Posterior cingulate gyrus (tissue), 11 donors: ENCODE measurements at places on chromosomes 3 and 15.

- no peak for DNase-seq
Observed at GRCh38 chr15:89035150-89035549, 53.1 kb upstream of the ABHD2 start.

DNA sequence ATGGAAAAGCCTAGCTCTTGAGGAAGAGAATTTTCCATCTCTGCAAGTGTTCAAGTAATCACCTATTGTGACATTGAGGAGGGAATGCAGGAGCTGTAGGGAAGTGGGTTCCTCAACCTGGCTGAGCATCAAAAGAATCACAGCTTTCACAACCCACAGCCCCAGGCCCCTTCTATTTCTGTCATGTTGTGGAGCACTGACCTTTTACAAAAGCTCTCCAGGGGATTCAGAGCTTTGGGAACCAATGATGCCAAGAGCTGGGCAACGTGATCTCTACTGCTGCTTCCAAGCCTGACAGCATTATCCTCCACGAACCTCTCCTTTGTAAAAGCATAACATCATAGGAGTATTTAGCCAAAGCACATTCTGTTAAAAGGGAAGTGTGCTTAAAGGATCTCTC lies 231.1 kb downstream of the ADAMTS9 start:
- no peak for DNase-seq

GRCh38 chr3:23668430-23668904 lies 137.3 kb upstream of the UBE2E1 start:
- DNase-seq: no peak

DNA sequence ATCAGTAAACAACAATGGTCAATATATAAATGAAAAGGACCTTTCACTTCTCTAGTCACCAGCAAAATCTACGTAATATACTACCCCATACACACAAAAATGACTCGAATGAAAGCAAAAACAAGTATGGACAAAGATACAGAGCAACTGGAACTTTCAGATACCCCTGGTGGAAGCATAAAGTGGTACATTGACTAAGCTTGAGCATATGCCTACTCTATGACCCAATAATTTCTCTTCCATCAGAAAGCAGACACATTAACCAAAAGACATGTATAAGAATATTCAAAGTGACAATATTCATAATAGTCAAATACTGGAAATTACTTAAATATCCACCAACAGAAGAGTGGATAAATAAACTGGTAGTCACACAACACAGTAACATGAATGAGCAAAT lies 86.0 kb downstream of the EFL1 start:
- DNase-seq: no peak

- no peak for DNase-seq
Observed at GRCh38 chr15:69298697-69299441, at the start of gene PAQR5. TSS of gene PAQR5 (plus strand) at chr15:69298912. CDS start at chr15:69360081, 61,169 bp downstream.

DNA sequence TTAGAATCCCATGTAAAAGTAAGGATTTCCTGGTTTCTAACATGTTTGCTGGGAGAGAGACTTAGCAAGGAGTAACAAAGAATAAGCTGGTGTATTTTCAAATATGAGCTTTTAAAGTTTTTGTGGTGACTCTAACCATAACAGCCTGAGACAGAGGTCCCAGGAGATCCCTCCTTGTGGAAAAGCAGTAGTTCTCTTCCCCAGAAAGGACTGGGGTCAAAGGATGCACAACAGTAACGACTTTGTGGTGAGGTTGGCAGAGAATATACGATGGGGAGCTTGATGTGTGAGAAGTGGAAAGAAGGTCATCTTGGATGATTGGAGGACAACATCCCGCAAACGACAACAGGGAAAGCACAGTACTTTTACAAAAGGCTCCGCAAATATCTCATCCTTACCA lies 38.2 kb downstream of the ABHD5 start:
- DNase-seq: no peak

DNA sequence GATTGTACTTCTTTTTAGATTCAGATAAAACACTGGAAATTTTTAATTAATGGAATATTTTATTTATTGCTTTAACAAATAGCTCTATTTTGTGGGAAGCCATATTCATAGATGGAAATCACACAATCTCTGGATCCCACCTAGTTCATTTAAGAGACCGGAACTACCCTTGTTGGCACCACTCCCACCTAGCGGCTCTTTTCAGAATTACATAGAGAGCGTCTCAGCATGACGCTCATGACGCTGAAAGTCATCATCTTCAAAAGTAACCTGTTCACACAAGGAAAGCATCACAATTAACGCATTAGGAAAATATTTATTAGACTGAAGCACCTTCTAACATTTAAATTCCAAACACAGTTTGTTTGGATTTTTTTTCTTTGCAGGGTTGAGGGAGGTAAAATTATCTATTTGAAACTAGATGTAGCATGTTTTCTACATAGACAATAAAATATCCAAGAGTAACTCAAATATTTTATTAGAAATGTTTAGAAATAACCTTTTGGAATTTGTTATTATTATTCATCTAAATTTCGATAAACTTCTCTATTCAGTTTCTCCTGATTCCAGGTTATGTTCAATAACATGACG lies 214.9 kb upstream of the ARRDC4 start:
- no peak for DNase-seq

DNA sequence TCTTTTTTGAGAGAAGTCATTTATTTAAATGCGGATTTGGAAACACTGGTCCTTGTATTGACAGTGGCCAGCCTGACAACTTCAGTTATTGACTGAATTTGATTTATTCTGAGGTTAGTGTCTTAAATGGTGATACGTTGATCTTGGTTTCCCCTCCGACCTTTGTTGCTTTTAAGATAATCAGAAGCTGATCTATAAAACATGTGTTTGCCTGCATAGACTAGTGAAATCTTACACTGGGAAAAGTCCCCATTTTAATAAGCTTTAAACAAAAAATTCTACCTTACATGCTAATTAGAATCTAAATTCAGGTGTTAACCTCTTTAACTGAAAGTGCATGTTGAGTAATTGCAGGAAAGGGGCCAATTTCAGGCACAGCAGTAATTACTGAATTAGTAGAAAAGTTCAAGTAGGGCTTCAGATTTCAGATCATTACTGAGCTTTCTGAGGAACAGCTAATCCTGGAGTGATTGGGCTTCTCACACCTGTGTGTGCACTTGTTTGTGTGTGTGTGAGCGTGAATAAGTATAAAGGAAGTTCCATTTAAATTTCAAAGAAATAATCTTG lies 221.4 kb downstream of the SOX2 start:
- DNase-seq: no peak

GRCh38 chr3:111336511-111336910 lies 205.5 kb upstream of the CD96 start:
- no peak for DNase-seq

DNA sequence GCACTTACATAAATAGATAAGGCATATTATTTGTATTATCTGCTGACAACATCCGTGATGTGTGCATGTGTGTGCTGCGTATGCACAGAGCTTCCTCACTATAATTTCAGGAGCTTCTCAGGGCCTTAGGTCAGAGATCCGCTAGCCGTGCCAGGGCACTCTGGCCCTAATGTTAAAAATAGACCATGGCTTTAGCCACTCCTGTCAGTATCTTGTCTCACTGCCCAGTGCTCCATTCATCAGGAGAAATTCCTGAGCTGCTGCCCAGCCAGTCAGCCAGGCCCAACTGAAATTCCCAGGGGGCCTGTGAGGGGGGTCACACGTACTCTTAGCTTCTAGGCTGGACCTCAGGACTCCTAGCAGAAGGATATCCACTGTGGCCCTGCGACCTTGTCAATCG lies 70.0 kb upstream of the ABHD2 start:
- no peak for DNase-seq

DNA sequence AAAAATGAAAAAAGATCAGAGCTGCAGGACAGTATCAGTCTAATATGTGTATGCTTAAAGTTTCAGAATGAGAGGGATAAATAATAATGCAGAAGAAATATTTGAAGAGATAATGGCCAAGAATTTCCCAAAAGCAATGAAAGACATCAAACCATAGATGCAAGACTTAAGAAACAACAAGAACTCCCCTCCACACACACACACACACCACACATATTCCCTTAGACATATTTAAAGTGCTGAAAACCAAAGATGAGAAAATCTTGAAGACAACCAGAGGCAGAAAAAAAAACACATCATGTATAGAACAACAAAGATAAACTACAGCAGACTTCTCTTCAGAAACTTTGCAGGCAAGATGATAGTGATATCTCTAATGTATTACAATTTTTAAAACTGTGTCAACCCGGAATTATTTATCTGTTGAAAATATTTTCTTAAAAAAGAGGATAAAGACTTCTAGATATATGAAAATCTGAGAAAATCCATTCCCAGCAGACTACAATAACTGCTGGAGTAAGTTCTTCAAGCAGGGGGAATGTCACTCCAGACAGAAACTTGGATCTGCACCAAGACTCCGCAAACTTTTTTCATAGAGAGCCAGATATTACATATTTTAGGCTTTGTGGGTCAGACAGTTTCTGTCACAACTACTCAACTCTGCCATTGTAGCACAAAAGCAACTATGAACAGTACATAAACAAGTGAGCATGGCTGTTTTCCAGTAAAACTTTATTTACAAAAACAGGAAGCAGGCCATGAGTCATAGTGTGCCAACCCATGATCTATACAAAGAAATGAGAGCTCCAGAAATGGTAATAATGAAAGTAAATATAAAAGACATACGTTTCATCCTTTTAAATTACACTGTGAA lies 223.4 kb upstream of the CGNL1 start:
- no peak for DNase-seq

DNA sequence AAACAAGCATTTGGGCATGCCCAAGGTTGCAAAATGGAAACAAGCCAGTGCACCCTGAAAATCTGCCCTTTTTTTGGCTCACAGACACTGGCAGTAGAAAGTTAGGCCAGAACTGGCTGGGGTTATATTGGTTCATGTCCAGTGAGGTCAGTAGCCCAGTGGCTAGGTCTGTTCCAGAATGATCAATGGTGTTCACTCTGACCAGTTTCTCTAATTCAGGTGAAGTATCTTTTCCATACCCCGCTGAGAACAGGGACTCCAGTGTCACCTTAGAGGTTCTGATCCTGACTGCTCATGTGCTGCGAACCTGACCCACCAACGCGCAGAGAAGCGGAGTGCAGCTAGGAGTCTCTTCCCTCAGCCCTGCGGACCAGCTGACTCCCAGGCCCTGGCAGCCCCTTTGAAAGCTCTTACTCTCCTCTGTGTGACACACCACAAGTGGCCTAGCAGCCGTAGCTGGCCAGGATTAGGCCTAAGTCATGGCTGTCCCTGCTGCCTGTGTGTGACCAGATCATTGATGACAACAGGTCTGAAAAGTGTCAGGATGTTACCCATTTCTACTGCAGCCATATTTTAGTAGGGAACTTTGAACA lies 123.5 kb downstream of the GHSR start:
- no peak for DNase-seq

DNA sequence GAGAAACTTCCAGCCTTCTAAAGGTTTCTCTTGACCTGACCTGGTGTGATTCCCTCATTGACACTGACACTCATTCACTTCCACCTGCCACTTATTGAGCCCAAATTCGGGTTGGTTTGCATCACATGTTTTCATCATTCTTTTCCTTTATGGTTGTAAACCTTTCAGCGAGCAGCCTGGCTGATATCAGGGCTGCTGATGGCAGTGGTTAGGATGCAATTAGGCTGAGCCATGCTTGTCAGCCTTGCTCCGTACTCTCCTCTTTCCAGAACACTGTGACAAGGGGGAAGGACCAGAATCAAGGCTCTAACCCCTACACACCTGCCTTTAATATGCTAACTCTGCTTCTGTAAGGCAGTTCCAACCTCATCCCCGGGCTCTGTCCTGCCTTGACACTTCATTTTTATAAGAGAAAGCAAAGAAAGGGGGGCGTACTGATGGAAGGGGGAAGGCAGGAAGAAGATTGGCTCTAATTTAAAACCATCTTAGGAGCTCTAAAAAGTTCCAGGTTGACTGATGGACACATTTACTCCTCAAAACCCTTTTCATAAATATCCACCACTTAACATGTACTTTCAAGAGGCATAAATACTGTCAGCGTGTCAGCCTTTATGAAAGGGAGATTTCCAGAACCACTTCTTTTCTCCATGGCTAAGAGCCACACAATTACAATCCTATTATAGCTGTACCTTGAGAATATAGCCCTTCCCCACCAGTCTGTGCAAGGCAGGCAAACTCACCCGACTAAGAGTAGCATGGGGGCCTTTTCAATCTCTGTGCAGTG lies 5.7 kb downstream of the NMNAT3 start:
- DNase-seq: no peak

DNA sequence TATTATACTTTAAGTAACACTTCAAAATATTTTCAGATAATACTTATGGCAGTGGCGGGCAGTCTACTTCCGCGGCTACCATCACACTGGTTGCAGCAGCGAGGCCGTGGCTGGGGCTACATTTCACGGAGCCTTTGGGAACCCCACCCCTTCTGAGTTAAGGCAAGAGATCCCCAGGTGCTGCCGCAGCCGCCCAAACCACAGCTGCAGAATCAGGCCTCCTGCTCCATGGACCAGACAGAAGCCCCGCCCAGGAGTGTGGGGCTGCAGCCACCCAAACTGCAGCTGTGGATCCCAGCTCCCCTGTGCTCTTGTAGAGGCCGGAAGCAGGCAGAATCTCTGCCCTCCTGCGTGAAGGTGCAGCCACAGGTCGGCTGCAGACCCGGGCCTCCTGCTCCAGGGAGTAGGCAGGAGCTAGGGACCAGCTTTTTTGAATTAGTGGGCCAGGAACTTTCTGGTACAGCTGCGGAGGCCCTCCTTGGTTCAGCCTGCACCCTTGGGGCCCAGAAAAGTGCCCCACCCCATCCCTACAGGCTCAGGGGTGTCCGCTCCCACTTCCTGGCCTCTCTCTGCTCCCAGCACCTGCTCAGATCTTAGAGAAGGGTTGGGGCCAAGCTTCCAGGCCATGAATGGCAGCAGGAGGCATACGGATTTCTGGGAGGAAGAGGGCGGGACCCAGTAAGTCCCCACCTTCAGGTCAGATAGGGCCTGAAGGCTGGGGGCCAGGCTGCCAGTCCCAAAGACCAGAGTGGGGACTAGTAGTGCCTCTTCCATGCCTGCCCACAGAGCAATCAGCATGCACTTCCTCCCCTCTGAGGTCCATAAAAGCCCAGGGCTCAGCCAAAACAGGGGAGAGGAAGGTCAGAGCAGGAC lies 1188.8 kb upstream of the CADM2 start:
- no peak for DNase-seq

GRCh38 chr15:95850837-95851236 lies 479.7 kb upstream of the NR2F2 start:
- DNase-seq: no peak

DNA sequence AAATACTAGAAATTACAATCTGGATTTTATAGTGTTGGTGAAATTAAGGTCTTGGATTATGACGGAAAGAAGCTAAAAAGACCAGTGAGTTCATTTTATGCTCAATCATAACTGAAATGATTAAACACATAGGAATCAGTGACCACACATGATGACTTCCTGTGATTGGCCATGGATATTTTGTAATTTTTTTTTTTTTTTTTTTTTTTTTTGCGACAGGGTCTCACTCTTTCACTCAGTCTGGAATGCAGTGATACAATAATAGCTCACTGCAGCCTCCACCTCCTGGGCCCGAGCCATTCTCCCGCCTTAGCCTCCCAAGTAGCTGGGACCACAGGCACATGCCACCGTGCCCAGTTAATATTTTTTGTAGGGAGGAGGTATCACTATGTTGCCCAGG lies 47.4 kb downstream of the PAQR5 start:
- no peak for DNase-seq

GRCh38 chr3:29949131-29949530 lies 657.3 kb upstream of the TGFBR2 start:
- no peak for DNase-seq
